ENCODE measurements at places on chromosomes 11 and 22.

DNA sequence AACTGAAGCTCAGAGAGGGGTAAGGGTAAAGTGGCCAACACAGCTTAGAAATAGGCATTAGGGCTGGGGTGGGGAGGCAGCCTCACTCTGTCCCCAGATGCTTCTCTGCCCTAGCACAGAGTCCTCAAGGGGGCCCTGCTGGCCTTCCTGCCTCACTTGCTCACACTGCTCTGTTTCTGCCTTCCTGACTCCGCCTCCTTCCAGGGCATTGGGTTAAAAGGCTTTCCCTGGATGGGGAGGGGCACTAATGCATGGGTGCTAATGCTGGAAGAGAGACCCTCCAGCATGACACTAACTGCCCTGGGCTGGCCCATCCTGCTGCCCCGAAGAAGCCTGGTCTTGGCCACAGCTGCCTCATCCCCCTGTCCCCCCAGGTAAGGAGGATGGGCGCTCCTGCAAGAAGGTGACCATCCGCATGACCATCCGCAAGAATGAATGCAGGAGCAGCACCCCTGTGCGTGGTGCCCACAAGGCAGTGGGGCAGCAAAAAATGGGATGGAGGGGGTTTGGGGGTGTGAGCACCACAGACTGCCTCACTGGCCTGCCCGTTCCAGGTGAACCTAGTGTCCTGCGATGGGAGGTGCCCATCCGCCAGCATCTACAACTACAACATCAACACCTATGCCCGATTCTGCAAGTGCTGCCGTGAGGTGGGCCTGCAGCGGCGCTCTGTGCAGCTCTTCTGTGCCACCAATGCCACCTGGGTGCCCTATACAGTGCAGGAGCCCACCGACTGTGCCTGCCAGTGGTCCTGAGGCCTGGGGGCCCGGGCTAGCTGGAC, 74.0 kb upstream of the MYOD1 start:
- no peak for DNase-seq

DNA sequence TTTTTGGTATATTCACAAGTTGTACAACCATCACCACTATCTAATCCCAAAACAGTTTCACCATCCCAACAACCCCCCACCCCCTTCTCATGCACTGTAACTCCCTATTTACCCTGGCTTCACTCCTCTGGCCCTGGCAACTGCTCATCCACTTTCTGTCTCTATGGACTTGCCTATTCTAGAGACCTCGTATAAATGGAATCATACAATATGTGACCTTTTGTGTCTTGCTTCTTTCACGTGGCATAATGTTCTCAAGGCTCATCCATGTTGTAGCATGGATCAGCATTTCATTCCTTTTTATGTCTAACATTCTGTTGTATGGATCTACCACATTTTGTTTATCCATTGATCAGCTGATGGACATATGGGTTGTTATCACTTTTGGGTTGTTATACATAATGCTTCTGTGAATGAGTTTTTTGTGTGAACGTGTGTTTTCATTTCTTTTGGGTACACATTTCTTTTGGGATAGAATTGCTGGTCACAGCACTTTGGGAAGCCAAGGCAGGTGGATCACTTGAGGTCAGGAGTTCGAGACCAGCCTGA, 46.1 kb downstream of the GDPD5 start:
- DNase-seq = no peak

DNA sequence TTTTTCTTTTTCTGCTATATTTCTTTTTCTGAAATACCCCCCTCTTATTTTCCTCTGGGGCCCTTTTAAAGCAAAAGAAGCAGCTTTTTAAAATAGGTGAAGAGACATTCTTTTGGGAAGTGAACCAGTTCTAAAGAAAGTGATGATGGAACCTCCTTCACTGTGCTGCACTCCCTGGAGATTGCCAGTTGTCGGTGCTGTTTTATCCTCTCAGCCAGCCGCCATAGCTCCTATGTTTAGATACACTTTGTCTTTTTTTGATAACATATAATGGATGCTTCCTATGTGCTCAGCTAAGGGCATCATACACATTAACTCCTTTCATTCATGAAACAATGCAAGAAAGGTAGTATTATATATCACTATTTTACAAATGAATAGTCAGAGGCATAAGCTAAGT, 14.0 kb downstream of the CFAP300 start:
- no peak for DNase-seq

DNA sequence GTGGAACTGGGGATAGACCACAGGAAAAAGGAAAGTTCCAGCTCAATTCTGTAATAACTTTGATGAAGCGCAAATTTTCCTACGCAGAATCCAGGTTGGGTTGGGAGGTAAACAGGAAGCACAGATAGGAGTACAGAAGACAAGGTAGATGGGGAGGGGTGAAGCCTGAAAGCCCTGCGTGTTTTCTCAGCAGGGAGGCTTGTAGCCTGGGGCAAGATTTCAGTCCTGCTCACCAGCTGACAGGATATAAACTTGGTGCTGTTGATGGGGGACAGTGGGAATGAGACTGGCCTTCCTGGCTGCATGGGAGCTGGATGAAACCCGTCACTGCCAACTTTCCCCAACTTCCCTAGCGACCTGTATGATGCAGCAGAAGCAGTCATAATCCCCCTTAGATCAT, 114.9 kb downstream of the ARHGAP32 start:
- DNase-seq = no peak

GRCh38 chr11:120401506-120401905, 65.3 kb downstream of the ARHGEF12 start:
- no peak for DNase-seq

GRCh38 chr22:32874385-32874784, 72.9 kb downstream of the TIMP3 start:
- DNase-seq = no peak

DNA sequence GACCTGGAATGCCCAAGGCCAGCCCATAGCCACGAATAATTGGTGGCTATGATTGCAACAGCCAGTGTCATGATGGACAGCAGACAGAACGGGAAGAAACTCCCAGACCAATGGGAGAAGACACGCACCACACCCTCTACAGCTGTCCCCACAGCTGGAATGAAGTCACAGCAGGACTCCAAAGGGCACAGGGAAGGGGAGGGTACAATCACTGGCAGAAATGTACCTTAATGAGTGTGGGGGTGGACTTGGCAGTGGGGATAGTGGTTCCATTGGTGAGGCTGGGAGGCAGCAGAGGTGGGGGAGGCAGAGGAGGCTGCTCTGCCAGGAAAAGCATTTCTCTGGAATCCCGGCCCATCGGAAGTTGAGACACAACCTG, 52.9 kb downstream of the SGSM3 start:
- DNase-seq = peak; percentile 59
